ENCODE measurements at places on chromosomes 1 and 21. TPM values are rescaled to one million over a fixed set of nuclear protein-coding genes. Genes with fewer than 3 reads are reported as not detected.

The IL24 gene
- 0.11 TPM for total RNA-seq

GRCh38 chr1:15354580-15354965 lies 55.1 kb upstream of the EFHD2 start:
- peak; percentile 33 for DNase-seq

The SELP gene
- not detected for total RNA-seq

The TGFBR3 gene
- total RNA-seq: 1.6 TPM

- no peak for DNase-seq
Observed at GRCh38 chr1:114338191-114338890, 172.7 kb downstream of the TRIM33 start.

DNA sequence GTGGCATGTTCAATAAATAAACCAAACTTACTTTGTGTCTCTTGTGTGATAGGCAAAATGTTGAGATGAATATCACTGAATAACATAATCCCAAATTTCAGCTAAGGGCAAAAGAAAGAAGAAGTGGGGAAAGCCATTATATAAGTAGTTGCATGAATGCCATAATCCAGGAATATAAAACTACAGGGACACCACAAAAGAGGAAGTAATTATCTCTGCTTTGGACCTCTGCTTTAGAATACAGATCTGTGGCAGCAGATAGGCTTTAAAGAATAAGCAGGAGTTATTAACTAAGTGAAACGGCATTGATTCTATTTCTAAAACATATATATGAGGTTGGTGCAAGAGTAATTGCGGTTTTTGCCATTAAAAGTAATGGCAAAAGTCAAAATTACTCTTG lies 288.5 kb upstream of the SNX7 start:
- no peak for DNase-seq

- no peak for DNase-seq
Observed at GRCh38 chr21:16169102-16169511, 439.3 kb downstream of the USP25 start.

DNA sequence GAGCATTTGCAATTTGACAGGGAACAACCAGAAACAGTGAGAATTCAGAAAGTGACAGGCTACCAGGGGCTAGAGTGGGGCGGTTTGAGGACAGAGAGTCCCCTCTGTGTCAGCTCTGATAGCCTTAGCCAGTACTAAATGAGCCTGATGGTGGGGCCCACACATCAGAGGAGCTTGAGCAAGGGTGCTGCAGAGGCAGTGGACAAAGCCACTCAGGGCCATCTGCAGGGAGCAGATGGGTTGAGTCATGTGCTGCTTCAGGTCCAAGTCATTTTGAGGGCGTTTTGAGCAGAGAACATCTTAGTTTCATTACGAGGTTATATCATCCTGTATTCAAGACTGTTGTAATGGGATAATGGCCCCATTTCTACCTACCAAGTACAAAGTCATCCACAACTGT lies 7.7 kb downstream of the LRRC52 start:
- DNase-seq: no peak

DNA sequence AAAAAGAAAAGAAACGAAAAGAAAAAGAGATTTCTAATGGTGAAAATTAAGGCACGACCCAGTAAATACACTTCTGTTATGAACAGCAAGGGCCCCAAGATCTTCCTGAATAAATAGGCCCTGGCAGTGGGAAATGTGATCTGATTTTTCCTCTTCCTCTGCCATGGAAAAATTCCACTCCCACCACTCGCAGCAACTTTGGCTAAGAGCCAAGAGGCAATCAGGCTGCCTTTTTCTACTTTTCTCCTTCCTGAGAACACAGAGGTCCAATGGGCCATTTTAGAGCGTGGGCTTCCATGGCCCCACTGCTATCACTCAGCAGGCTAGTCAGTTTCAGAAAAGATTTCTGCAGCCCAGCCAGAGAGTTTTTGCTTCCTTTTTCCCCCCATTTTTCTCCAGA lies 33.7 kb upstream of the AK4 start:
- peak; percentile 23 for DNase-seq

DNA sequence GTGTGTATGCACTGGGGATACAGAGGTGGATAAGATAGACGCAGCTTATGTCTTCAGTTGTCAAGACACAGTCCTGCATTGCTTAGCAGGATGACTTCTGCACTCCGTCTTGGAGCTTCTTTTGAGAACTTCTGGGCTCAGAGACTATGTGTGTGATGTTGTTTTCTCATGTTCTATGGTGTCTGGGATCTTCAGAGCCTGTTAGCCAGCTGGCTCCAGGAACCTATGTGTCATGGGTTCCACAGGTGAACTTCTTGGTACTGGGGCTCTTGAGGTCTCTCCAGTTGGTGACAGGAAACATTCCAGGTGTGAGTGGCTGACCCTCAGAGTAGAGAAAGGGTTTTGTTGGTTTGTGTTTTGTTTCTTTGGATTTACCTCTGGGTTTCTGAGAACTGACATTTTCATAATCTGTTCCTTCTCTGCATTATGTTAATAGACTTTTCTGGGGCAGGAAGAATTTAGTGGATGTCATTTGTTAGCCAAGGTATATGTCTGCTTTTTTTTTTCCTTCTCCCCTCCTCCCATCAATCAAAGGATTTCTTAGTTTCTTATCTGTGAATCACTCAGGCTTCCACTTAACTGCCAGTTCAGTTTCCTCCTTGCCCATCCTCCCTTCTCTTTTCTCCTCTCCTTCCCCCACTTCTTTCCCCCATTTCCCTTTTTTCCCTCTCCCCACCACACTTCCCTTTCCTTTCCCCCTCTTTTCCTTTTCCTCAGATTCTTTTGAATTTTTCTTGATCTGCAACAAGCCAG lies 18.1 kb downstream of the FGGY start:
- DNase-seq: no peak

The RSPH1 gene
- total RNA-seq: 0.23 TPM

DNA sequence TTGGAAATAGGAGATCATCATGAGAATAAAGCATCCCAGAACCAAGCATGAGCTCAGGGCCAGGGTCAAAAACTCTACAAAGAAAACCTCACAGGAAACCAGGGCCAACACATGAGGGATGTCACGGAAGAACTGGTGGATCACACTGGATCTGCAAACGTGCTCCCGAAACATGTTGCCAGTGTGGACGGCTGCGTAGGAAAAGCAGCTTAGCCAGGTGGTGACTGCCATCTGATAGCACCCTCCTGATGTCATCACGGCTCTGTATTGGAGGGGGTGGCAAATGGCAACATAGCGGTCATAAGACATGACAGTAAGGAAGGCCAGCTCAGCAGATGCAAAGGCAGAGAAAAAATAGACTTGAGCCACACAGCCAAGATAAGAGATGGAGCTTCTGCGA lies 20.9 kb downstream of the OR14I1 start:
- no peak for DNase-seq

The RNF207 gene
- total RNA-seq: 6.2 TPM

The GREM2 gene
- not detected for total RNA-seq

- no peak for DNase-seq
Observed at GRCh38 chr21:34223376-34223775, 140.4 kb upstream of the KCNE2 start.

DNA sequence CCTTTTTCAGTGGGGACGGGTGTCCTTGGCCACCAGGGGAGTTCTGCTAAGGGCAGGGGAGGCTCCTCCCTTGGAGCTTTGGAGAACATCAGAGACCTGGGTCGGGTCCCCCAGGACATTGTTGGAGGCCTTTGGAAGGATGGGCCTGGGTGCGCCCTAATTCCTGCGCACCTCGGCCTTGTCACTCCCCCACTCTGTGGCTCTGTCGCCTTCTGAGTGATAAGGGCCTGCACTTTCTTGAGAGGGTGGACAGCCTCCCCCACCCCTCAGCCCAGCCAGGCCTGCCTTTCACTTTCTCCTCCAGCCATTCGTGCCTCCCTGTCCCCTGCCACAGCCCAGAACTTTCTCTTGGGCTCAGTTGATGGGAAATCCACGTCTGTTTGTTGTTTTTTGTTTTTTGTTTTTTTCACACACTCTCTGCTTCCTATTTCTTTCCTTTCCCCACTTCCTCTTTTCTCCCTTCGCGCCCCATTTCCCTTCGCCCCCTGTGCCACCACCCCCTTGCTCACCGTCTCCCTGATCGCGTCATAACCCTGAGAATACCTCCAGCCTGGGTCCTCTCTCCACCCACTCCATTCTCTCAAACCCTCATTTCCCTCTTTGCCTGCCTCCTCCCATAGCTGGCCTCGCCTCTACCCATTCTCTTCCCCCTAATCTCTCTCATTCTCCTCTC lies 85.6 kb downstream of the PAX7 start:
- DNase-seq: no peak

- no peak for DNase-seq
Observed at GRCh38 chr1:51444096-51444495, 75.0 kb downstream of the EPS15 start.

The C1orf141 gene
- total RNA-seq: not detected

The C1orf116 gene
- total RNA-seq: 0.11 TPM

The TENT5C gene
- total RNA-seq: under 0.01 TPM

DNA sequence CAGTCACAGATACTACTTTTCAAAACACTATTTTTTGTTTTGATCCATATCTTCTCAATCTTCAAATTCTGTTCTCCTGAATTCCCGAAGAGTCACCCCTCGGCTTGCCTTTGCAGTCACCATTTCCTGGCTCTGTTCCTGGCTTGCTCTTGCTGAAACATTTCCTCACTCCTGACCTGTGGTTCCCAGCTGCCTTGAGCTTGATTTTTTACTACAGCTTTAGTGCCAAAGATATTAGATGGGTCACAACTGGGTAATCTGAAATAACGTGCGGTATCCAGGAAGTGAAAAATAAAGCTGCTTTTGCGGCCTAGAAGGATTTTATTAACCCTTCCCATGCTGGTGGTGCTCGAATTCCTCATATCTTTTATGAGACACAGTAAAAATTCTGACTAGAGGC lies 318.8 kb downstream of the PCP4 start:
- DNase-seq: peak; percentile 39

The CITED4 gene
- total RNA-seq: 5.8 TPM

The TNNI3K gene
- 0.36 TPM for total RNA-seq

DNA sequence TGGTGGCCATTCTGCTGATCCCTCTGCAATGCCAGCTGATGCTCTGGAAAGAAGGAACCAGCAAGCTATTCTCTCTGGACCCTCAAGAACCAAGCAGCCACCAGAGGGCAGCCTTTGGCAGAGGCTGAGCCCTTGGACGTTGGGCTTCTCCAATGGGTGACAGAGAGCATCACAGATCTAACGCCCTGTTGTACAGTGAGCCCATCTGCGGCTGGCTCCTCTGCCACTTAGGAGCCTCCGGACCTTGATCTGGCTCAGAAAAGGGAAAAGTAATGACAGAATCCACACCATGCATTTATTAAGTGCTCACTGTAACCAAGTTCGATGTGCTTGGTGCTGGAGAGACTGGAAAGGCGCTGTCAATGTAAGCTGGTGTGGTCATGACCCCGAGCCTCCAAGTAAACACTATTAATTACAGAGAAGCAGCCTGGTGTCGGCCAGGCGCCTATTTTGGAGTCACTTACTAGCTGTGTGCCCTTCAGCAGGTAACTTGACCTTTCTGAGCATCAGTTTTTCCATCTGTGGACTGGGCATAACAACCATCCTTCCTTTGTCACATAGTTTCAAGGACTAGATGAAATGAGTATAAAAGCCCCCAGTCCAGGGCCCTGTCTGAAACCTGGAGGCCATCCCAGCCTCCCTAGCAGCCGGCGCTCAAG lies 34.9 kb downstream of the ECE1 start:
- peak; percentile 86 for DNase-seq

DNA sequence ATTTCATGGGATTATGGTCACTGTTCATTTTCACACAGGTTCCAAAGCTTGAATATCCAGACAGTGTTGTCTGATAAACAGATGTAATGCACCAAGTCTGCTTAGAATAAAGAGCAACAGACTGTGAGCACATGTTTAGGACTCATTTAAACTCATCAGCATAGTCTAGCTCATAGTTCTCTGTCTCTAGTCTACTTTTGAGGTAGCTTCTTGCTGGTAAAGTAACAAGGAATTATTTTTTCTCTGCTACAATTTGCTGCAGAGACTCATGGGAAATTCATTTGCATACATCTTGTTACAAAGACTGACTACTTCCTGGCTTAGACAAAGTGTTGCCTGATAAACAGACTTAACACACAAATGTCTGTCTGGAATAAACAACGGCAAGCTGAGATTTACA lies 187.2 kb downstream of the NFIA start:
- DNase-seq: no peak

- no peak for DNase-seq
Observed at GRCh38 chr1:227185291-227185690, 133.0 kb downstream of the CDC42BPA start.

GRCh38 chr1:78052685-78053405 lies 7.1 kb downstream of the GIPC2 start:
- DNase-seq: no peak

DNA sequence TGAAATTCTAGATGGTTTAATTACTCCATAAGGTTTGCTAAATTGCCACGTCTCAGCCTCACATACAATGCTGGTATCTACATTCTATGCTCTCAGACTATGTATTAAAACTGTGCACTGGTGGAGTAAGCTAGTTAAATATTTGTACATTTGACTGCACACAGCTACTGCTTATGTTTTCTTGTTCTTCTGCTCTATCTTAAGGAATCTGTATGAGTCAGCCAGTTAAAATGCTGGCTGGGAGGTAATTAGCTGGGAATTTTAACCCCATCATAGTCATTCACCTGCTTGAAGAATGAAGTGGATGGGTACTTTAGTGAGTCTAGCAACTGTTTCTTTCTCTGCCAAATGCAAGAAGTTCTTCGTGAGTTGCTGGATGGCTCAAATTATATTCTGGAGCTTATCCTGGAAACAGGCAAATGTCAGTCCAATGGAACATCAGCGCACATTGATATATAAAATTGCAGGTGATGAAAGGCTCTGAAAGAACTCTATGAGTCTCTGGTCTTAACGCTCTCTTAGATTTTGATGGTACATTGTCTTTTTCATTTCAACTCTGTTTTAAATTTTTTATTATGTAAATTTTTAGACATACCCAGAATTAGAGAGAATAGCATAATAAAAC lies 83.4 kb downstream of the BACH1 start:
- DNase-seq: peak; percentile 74

Data from Daoy (cell line).